Activated CD8-positive, alpha-beta memory T cell treated with anti-CD3 and anti-CD28 coated beads for 24 hours (primary cell): ENCODE measurements at places on chromosomes 12 and 14.

- no peak for DNase-seq
Measured at GRCh38 chr14:56803816-56804535, 6.3 kb downstream of the OTX2 start.

GRCh38 chr12:124053851-124054250 is 80.8 kb downstream of the ZNF664 start:
- DNase-seq: no peak

GRCh38 chr12:75528692-75529091 is 17.3 kb upstream of the KRR1 start:
- DNase-seq: no peak

DNA sequence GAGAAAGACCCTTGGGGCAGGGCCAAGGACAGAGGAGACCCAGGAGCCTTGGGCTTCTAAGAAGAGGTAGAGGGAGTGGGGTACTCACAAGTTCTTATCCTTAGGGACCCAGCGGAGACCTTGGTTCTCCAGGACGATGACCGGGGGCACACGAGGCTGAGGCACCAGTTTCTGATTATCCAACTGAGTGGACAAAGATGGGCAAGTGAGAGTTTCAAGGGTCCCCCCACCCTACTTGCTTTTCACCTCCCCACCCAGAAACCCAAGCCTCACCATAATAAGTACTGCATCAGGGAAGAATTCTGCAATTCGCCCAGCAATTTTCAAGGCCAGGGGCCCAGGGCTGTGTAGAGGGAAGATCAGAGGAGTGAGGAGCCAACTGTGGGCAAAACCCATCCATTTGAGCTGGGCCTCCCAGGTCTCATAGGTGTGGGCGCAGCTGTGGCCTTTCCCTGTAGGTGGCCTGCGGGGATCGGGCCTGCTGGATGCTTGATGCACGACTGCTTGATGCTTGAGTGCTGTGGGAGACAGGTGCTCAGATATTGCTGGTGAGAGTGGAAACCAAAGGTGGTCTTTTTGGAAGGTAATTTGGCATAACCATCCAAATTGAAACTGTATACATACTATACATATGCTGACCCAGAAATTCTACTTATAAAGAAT is 2.0 kb downstream of the EMC9 start:
- no peak for DNase-seq

- DNase-seq: no peak
Measured at GRCh38 chr12:11798856-11799501, 149.5 kb downstream of the ETV6 start.

DNA sequence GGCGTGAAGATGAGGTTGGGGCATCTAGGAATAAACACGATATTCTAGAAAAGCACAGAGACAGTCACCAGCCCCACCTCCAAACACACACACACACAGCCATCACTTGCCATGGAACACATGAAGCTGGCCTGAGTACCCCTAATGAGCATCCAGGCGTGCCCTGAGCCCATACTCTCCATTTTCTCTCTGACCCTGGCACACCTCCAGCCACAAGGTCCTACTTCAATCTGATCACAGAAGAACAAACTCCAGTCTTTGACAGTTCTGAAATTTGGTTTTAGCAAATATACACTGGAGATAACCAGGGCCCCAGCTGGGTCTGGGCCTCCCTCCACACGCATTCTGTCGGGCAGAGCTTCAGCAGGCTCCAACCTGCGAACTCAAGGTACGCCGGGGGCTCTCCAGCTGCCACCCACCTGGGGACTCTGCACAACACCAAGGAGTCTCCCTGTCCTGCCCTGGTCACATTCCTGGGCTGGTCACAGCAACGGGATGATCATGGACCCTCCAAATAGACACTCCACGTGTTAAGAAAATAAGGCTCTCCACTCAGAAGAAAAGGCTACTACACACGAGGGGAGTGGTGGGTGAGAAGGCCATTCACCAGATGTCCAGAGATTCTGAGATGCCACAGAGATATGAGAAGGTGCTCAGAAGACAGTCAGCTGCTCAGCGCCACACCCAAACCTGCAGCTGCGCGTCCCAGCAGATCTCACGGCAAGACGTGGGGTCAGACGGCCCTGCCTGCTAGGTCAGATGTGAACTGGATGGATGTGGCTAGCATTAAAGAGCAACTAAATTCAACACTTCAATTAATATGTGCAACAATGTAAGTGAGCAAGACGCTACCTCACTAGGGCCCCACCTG is 57.0 kb upstream of the PNMA1 start:
- DNase-seq: no peak

- DNase-seq: no peak
Measured at GRCh38 chr14:95335071-95335470, 15.4 kb upstream of the CLMN start.
